Hippocampal formation (tissue), 2 donors: ENCODE measurements at places on chromosomes 1 and 21.

DNA sequence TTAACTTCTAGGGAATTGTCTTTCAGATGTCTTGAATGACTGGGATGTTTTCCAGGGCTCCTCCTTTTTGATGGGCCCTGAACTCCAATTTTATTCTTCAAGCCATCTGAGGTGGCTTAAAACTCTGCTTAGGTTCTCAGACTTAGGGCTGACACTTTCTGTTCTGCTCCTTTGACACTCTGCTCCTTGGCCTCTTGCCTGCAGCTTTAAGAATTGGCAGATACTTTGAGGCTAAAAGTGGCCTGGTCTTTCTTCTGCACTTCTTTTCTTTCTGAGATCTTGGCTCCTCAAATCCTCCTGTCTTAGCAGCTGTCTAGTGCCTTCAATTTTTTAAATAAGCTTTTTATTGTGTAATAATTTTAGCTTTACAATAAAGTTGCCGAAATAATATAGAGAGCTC lies 294.6 kb downstream of the RPS6KC1 start:
- no peak for DNase-seq

GRCh38 chr1:9230869-9231533 lies 3.6 kb upstream of the H6PD start:
- no peak for DNase-seq

DNA sequence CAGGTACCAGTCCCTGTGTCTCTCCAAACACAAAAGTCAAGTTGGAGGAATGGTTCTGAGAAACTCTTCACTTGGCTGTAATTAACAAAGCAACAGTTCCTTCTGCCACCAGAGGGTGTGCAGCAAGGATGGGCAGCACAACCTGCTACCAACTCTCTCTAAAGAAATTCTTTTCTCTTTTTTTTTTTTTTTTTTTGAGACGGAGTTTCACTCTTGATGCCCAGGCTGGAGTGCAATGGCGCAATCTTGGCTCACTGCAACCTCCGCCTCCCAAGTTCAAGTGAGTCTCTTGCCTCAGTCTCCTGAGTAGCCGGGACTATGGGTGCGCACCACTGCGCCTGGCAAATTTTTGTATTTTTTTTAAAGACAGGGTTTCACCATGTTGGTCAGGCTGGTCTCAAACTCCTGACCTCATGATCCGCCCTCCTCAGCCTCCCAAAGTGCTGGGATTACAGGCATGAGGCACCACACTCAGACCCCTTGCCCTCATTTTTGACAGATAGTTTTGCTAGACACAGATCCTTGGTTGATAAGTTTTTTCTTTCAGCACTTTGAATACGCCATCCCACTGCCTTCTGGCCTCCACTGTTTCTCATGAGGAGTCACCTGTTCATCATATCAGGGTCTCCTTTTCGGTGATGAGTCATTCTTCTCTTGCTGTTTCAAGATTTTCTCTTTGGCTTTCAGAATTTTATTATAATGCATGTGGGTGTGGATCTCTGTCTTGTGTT lies 12.1 kb upstream of the DEGS1 start:
- DNase-seq: no peak

DNA sequence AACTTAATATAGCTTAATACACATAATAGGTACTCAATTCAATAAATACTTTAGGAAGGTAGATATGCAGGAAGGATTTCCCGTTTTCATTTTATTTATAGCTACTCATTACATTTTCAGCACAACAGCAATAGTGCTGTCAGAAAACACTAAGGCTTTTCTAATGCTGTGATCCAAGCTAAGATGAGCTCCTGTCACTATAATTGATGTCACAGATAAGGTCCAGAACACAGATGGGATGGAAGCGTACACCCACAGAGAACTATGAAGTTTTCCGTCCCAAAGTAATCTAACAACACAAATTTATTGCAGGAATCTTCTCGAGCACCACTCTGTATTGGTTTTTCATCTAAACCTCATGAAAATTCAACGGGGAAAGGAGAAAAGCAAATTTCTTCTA lies 13.6 kb downstream of the AUNIP start:
- no peak for DNase-seq

- DNase-seq: no peak
Measured at GRCh38 chr1:180800945-180801344, 111.8 kb upstream of the KIAA1614 start.

GRCh38 chr1:150234309-150234565 lies 1.7 kb downstream of the ANP32E start:
- DNase-seq: no peak

DNA sequence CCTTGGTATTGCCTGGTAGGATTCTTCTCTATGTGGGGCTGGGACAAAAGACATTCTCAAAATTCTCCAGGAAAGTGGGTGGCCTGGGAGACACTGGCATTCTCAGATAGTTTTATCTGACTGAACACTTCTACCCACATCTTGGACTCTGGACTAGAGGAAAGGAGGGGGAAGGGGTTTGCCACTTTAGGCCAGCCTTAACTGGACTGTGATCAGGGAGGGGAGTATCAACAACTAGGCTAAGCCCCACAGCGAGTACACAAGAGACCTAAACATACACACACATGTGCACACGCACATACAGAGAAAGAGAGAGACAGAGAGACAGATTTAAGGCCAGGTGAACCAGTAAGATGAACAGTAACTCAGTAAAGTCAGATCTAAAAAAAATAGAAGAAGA lies 1.2 kb upstream of the SEMA6C start:
- no peak for DNase-seq

DNA sequence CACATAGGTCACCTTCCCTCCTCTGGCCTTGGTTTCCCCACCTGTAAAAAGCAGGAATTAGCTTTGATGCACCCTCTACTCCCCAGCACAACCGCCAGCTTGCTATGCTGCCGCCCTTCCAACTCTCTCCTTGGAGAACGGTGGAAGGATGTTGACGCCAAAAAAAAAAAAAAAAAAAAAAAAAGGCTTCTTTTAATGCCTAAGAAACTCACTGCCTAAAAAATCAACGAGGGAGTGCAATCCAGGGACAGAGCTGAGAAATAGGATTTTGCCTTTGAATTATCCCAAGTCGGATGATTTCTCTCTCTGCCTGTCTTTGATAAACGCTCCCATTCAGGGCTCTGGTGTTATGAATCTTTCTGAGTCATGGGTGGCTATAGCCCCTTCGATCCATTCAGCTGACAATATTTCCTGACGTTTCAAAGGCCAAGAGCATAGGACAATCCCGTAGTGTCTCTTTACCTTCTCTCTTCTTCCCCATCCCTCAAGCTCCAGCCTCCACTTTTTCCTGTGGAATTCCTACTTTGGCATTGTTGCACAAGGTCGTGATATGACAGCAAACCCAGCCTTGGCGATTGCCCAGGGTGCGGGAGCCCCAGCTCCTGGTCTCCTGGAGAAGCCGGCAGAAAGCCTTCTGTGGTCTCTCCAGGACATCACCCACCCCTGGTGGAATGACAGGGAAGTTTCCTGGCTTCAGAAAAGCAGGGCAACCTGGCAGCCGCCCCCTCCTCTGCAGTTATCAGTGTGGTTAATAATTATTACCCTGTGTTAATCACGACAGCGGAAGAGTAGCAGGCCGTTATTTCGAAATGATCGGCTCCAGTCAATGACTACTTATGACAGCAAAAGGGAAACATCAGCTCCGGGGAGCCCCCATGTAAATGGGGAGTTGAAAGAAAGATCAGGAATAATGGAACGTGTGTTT lies 8.0 kb upstream of the PLXNA2 start:
- no peak for DNase-seq

DNA sequence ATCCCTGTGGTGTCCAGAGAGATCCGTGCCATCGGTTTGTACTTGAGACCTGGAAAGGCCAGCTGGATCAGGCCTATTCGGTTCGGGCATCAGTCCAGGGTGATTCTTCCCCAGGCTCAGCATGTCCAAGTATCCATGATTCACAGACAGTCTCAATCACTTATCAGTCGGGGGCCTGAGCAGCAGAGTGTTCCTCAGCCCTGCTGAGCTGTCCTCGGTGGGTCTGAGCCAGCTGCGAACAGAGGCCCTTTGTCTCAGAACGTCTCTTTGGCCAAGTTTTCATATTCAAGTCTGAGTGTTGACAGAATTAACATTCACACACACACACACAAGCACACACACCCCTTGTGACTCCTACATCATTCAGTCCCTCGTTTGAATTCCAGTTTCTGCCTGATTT lies 33.4 kb upstream of the OSBPL9 start:
- DNase-seq: peak; percentile 94

GRCh38 chr1:228374711-228375577 lies 31.7 kb downstream of the TRIM11 start:
- DNase-seq: peak; percentile 46

GRCh38 chr1:235998812-235999211 lies 66.1 kb downstream of the NID1 start:
- DNase-seq: no peak

DNA sequence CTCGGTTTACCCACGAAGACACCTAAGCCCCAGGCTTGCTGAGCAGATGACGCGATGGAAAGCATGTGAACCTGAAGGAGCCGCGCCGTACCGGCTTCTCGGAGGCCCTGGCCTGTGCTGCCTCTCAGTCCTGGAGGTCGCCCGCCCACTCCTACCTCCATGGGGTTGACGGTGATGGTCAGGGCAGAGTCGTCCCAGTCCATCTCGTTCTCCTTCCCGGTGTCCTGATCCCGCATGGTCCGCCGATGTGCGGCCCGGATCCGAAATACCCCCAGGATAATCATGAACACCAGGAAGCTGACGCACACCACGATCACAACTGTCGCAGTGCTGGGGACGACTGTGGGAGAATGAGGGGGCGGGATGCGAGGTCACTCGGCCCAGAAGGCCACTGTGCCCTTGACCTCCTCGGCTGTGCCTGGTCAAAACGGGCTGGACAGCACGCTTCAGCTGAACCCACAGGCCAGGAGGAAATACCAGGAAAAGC lies 79.6 kb downstream of the PIK3CD start:
- DNase-seq: no peak

DNA sequence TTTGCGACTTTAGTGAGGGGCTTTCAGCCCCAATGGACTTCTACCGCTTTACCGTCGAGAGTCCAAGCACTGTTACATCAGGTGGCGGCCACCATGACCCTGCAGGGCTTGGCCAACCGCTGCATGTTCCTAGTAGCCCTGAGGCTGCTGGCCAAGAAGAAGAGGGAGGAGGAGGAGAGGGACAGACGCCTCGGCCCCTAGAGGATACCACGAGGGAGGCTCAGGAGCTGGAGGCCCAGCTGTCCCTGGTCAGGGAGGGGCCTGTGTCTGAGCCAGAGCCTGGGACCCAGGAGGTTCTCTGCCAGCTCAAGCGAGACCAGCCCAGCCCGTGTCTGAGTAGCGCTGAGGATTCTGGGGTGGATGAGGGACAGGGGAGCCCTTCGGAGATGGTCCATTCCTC lies 8.6 kb upstream of the SLC25A34 start:
- no peak for DNase-seq

DNA sequence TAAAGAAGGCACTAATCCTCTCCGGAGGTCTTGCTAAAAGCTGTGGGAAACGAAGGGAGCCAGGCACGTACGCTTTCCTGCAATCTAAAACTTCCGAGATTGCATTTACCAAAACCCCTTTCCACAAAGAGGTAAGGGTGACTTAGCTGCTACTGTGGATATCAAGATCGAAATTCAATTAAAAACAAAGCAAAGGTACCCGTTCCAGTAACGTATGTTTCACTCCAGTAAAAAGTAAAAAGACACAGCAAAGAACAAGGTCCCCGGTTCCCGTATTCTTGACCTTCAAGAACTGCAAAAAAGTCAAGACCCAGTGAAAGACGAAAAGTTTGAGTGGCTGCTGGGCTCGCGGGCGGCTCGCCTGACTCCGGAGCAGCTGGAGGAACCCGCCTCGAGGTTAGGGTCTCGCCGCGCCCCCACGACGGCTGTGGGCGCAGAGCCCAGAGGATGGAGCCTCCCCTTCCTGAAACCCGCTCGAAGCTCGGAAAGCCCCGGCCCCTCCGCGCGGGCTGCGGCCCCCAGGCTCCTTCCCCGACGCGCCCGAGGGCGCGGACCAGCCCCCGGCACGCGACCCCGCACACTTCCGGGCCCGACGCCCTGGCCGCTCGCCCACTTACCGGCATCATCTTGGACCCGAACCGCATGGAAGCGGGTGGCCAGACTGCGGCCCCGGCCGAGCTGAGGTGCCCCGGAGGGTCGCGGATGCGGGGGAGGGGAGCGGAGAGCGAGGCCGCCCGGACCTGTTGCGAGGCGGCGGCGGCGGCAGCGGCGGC lies 524 bp downstream of the TP53BP2 start:
- DNase-seq: no peak

GRCh38 chr1:174812016-174812415 lies 187.7 kb upstream of the CACYBP start:
- DNase-seq: no peak

- DNase-seq: no peak
Measured at GRCh38 chr1:106768077-106768476, 288.4 kb upstream of the PRMT6 start.

DNA sequence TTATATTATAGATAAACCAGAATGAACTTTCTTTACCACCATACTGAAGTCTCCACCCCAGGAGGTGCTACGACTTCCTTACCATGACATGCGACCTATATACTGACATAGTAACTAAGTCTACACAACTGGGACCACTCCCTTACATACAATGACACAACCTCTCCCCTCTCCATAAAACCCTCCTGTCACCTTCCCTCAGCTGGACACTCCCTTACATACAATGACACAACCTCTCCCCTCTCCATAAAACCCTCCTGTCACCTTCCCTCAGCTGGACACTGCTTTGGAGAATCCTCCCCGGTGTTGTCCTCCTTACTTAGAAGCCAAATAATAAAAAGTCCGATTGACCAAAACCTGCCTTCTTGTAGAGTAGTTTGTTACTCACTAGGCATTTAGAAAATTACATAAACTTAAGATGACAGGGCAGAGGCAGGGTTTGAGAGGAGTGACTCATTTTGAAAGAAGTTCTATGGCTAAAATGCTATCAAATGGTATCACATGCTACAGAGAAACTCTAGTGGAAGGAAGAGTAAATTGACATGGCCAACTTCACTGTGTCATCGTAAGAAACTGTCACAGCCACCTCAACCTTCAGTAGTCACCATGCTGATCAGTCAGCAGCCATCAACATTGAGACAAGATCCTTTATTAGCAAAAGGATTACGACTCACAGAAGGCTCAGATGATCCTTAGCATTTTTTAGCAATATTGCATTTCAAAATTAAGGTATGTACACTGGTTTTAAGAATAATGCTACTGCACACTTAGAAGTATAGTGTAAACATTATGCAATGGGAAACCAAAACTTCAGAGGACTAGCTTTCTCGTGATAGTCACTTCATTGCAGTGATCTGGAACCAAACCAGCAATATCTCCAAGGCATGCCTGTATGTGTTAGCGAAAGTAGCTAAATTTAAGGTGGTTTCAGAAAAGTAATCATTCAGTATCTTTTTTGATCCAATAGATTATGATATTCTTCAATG lies 56.4 kb downstream of the AHCTF1 start:
- no peak for DNase-seq

DNA sequence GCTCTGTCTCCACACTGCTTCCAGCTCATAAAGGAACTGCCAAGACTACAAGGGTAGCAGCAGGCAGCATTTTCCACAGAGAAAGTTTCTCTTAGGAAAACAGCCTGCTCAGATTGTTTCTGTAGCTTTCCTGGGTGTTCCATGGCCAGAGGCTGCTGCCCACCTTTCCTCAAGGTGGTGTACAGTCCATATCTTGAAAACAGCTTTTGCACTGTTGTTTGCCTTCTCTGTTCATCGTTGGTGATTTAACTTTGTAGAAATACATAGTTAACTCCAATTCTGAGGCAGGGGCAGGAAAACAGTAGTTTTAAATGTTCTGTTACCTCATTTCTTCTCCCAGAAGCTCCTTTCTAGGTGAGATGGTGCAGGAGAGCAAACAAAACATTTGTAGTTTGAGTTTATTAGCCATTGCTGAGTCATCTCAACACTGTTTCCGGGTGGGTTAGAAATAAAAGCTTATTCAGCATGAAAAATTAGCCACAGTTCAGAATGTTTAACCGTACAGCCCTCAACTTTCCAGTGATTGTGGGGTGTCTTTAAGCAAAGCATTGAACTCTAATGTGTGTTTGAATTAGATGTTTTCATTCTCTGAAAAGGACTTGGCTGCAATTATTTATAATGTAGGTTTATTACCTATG lies 41.7 kb downstream of the DIP2A start:
- DNase-seq: no peak
